Pulmonary artery endothelial cell (primary cell): ENCODE measurements at places on chromosomes 12 and 14. TPM values are rescaled to one million over a fixed set of nuclear protein-coding genes. Genes with fewer than 3 reads are reported as not detected.

DNA sequence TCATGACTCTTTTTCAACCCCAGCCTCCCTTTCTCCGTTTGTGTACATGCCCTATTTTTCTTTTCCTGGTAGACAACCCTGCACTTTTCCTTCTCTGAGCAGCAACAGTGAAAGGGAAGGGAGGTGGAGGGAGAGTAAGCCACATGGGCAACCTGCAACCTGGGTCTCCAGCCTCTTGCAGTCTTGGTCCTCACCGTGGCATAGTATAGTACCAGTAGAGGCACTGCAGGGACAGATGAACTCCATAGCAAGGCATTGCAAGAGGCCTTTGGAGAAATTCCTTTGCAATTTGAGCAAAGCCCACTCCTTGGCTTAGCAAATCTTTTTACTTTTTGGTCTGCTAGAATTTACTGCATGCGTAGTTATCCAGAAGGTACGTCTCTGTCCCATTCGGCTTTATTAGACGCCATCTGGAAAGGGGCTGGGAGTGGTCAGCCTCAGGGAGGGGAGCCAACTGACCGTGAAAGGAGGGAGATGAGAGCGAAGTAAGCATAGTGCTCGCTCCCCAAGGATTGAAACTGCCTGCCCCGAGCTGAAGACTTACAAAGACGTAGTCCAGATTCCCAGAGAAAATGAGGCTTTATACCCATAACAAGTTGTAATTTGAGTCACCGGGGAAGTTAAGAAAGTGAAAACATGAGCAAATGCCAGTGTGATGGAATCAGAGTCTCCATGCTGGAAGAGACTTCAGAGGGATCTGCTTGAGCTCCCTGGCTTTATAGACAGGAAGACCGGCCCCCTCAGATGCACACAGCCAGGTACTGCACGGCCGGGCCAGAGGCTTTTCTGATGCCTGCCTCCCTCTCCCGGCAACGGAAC, 332.0 kb downstream of the CACNA1C start:
- no peak for DNase-seq

GRCh38 chr12:132154941-132155770, 10.9 kb downstream of the NOC4L start:
- DNase-seq = no peak

DNA sequence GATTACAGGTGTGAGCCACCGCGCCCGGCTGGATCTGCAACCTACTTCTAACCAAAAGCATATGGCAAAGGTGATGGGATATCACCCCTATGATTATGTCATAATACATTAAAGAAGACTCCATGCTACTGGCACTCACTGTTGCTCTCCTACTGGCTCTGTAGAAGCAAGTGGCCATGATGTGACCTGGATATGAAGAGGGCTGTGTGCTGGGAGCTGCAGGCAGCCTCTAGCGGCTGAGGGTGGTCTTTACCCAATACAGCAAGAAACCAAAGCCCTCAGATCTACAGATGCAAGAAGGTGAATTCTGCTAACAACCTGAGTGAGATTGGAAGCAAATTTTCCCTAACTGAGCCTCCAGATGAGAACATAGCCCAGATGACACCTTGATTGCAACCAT, 34.2 kb upstream of the TRIM9 start:
- DNase-seq = no peak

- DNase-seq = no peak
These were observed 103.0 kb downstream of the FSCB start for GRCh38 chr14:44404036-44404435.

- no peak for DNase-seq
These were observed 218.9 kb downstream of the ACSS3 start for GRCh38 chr12:81296556-81297305.

DNA sequence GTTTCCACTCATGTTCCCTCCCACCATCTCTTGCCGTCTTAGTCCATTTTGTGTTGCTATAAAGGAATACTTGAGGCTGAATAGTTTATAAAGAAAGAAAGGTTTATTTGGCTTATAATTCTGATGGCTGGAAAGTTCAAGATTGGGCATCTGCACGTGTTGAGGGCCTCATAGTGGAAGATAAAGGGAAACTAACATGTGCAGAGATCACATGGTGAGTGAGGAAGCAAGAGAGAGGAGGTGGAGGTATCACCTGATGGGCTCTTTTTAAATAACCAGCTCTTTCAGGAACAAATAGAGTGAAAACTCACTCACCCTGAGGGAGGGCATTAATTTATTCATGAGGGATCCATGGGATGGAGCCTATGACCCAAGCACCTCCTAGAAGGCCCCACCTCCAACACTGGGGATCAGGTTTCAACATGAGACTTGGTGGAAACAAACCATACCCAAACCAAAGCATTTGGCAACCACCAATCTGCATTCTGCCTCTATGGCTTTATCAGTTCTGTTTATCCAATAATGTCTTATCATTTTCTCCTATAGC, 29.5 kb downstream of the MYO1H start:
- no peak for DNase-seq

DNA sequence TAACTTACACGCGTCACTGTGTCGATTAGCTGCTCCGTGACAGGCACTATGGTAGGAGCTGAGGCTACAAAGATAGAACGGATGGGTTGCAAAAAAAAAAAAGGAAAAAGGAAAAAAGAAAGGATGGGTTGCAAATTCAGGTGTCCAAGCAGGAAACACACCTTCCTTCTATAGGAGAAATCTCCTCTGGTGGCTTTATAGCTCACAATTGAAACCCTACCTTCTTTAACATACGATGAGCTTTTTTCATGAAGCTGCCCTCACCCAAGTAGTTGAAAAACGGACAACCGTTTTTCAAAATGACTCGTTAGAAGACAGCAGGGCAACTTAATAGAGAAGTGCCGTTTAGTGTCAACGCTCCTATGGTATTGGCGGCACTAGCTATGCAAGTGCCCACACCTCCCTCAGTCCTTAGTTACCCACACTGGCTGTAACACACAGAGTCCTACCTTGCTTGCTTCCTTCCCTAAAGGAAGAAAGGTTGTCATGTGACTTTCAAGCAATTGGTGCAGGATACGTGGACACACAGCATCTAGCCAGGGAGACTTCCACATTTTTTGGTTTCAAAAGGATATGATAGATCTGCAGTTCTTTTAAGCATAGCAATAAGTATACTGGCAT, 682 bp upstream of the TRIP11 start:
- DNase-seq = no peak

ATF1 gene
- total RNA-seq = 20.2 and 25.3 TPM in 2 replicates

NDRG2 gene
- 0.11 and 0.13 TPM in 2 replicates for total RNA-seq

LBHD2 gene
- not detected in 2 replicates for total RNA-seq
